ENCODE measurements at places on chromosomes 5 and 9. TPM values are rescaled to one million over a fixed set of nuclear protein-coding genes. Genes with fewer than 3 reads are reported as not detected.

Gene BAAT
- total RNA-seq, result not detected

DNA sequence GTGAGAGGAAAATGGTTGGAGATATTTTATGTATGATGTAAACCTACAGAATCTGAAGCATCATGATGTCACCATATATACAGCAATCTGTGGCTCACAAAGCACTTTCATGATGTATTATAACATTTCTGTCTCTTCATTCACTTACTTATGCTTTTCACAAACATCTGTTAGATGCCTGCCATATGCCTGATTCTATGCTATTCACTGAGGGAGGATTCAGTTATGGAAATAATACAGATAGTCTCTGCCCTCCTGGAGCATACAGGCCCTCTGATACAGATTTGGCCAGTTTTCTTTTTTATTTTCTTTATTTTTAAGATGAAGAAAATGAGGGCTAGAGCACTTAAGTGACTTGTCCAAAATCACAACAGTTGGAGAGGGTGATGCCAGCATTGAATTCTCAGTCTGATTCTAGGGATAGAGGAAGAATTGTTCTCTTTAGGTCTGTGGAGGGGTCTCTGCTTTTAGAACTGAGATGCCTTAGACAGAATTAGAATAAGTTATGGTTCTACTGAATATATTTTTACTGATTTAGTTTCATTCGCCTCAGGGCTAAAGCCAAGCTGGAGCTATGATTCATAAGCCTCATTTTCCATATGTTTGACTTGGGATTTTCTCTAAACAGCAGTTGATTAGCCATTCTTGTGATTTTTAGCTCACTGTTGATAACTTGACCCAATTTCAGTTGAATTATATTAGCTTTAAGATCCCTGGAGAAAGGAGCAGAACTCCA lies 636.4 kb downstream of the PRELID2 start:
- DNase-seq, result no peak

GRCh38 chr9:24132244-24132643 lies 306.2 kb upstream of the ELAVL2 start:
- no peak for DNase-seq

DNA sequence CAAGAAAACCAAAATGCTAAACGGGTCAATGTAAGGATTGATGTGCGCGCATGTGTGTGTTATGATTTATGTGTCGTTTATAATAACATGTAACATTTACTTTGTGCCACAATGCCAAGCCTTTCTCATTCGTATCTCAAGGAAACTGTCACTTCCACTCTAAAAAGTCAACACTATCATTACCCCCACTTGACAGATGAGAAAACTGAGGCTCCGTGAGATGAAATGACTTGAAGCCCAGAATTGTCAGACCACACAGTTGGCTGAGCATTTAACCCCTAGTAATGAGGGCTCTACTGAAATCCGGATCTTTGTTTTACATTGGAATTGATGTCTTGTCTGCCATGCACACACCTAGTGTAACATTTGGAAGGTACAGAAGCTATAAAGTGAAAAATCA lies 95.0 kb upstream of the LMX1B start:
- no peak for DNase-seq

Gene UBE2B
- 29.6 TPM for total RNA-seq

- DNase-seq, result no peak
Observed at GRCh38 chr9:70802206-70802605, 319.2 kb downstream of the TRPM3 start.

- DNase-seq, result no peak
Observed at GRCh38 chr5:61277190-61277589, 54.9 kb upstream of the ZSWIM6 start.

Gene PCDHGA12
- total RNA-seq, result 5.7 TPM

DNA sequence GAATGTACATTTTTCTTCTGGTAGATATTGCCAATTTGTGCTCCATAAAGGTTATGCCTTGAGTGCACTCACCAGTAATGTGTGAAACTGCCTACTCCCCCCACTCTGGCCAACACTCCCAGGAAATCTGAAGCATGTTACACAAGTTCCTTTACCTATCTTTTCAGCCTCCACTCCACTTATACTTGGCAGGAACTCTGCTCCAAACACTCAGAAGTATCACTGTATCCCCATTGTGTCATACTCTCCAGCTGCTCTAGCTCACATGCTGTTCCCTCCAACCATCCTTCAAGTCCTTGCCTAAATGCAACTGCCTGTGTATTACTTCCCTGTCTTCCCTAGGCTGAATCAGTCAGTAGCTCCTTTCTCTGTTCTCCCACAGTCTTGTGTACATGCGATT lies 28.3 kb downstream of the POU4F3 start:
- DNase-seq, result no peak

Gene IFNA13
- total RNA-seq, result not detected

DNA sequence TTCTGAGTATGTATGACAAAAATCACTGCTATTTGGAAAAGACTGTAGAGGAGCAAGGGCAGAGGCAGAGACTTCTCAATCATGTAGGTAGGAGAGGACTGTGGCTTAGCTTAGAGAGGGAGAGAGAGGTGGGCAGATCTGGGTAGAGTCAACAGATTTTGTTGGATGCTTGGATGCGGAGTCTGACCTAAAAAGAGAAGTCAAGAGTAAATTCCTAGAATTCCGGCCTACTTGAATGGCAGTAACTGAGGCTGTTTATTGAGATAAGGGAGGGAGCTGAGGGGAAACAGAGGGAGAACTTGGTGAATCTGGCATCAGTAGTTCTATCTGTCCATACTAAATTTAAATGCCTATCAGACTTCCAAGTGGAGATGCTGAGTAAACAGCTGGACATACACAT lies 2.4 kb downstream of the TICAM2 start:
- DNase-seq, result no peak

DNA sequence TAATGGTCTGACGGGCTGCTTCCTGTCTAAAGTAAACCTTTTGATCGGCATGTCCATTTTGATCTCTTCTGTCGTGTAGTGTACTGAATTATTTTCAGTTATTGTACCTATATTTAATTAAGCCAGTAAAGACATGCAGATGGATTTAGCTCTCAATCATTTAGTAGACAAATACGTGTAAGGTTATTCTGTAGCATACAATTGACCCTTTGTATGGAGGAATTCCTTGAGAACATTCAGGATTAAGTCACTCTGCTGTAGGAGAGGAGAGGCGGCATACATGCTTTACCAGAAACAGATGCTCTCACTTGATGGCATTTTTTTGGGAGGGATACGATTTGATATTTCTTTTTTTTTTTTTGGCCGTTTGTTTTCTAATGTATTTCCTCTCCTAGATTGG lies 141.0 kb downstream of the PBX3 start:
- DNase-seq, result no peak

- DNase-seq, result no peak
Observed at GRCh38 chr9:38284588-38285051, 107.9 kb upstream of the ALDH1B1 start.

DNA sequence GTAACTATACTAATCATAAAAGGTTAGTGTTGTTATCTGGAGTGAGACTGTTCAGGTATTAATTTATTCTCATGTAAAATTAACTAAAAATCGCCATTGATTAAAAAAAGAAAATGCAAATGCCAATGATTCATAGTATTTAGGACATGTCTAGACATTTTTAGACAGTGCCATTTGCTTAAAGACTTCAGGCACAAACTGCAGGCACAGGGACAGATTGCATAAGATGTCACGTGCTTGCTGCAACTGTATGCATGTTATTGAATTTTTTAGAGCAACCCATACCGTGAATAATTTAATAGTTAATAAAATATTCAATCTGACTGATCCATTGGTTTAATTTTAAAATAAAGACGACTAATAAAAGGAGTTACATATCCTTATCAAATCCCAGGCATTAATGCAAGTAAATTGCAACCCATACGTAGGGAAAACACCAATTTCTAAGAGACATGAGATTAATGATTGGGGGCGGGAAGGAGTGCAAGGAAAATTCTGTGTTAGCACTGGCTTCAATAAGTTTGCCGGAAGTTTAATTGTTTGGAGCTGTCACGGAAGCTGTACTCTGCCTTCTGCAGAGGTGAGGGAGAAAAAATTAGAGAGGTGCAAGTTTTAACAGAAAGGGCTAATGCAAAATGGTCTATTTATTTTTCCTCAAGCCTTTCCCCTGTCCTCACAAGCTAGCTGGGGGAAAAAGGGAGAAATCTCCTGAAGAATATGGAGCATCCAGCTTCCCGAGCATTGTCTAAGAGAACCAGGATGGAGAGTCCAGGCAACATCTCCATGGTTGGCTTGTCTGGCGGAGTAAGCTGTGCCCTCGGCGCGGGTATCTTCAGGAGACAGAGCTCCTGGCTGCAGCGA lies 2.9 kb downstream of the EDIL3 start:
- no peak for DNase-seq

DNA sequence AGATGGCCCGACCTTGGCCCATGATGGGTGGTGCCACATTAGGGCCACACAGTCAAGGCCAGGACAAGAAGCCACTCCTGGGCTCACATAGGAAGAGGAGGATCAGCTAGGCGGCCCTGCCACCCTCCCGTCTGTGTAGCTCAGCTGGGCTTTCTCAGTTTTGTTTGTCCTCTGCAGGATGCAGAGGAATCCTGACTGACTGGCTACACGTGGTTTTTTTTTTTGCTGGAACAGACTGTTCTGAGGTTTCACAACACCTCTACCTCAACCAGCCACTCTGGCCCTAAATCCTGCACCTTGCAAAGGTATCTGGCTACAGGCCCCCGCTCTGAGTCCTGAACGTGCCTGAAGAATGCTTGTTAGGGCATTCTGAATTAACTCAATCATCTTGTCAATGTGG lies 88.3 kb upstream of the MSX2 start:
- no peak for DNase-seq

DNA sequence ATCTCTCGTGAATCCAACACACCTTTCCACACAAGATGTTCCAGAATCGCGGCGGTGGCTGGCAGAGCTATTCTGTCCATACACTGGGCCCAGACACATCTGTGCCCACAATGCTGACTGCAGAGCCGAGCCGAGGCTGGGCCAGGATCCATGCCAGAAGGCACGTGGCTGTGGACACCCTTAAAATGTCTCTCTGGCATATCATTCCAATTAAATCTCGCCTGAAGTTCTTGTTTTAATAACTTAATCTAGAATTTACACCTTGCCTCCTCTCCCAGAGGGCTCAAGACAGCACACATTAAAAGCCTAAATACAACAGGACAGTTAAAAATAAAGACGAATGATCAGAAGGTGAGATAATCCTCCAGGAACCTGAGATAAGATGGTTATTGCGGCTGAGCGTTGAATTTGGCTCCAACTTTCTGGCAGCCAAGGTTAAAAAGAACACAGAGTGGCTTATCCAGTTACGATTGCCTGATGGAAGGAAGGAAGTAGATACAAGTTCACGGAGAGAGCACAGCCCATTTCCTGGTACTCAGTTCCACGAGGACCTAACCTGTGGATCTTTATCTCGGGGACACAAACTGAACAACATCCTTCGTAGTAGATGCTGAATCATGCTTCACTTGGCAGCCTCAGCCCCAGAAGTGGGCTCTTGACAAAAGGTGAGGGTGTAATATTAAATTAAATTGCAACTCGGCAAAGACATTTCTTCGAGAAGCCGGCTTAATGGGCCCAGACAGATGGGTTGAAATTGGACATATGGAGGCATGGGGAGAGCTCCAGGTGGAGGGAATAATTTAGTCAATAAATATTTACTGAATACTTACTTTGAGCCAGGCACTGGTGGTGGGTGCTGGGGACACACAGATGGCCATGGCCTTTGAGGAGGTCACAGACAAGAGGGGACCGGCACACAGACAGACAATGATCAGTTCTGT lies 86.0 kb upstream of the TBC1D2 start:
- DNase-seq, result no peak

Gene SHOC1
- 1.3 TPM for total RNA-seq

GRCh38 chr9:19331877-19332276 lies 48.2 kb downstream of the RPS6 start:
- DNase-seq, result no peak

GRCh38 chr9:13386935-13387733 lies 107.6 kb upstream of the MPDZ start:
- DNase-seq, result no peak

DNA sequence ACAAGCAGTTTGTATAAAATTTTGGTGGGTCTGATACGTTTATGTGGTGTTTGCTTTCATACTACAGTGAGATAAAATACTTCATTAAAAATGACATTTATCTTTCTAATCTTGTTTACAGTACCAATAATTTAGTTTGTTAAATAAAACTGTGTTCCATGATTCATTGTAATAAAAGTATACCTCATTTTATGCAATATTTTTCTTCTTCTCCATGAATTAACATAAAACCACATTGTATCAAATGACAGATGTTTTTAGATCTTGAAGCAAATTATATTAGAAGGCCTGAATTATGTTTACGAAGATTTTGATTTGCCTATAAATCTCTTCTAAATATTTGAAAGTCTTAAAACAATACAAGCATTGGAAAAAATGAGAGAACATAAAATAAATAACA lies 1443.0 kb upstream of the CDH6 start:
- no peak for DNase-seq

Gene HAPLN1
- not detected for total RNA-seq

DNA sequence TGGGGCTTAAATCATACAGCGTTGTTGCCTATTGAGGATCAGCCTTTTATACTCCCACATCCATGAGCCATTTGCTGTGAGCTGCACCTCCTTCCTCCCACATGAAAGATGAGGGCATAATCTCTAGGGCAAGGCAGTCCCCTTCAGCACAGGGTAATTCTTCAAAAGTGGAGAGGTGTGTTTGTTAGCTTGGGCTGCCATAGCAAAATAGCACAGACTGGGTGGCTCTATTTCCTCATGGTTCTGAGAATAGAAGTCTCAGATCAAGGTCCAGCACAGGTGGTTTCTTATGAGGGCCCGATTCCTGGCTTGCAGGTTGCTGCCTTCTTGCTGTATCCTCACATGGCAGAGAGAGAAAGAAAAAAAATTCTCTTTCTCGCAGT lies 121.8 kb upstream of the SLC12A2 start:
- no peak for DNase-seq

Gene GRXCR2
- total RNA-seq, result not detected

DNA sequence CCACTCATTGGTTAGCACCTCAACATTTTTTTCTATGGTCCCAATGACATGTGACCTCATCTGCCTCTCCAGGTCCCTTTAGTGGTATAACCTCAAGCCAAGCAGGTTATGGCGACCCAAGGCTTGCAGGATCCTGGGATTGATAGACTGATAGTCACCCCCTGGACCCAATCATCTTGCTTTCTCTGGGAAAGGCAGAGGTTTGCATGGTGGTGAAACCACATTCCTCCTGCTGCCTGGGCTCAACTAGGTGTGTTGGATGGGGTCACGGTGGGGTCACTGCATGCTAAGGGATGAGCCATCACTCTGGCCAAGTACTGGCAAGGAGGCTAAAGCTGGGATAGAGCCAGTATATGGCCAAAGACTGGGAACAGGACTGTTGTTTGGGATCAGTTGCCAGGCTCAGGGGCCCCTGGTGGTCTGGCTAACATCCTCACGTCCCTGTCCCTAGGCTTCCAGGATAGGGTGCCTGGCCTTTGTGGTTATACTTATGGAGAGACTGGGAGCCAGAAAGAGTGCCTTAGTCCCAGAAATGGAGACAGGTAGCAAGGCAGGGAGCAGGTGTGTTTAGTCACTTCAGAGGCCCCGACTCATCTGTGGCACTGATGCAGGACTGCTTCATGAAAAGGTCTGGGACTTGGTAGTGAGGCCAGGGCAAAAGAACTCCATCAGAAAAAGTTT lies 4.6 kb upstream of the SMIM32 start:
- DNase-seq, result peak; percentile 52
